ENCODE measurements at places on chromosomes 12 and 14.

DNA sequence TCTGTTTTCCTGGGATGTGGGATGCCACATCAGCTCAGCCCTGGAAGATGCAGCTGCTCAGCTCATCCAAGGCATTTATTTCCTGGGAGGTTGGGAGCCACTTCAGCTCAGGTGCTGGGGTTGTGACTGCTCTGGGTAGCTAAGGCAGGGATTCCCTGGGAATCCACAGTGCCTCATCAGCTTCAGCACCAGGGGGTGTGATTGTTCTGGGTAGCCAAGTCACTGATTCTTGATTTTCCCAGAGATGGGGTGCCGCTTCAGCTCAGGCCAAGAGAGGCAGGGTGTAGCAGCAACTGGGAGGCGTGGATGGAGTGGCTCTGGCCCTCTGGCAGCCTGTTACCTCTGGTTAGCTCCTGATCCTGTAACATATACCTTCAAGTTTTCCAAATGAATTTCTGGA is 81.3 kb upstream of the PRMT8 start:
- no peak for DNase-seq

GRCh38 chr14:31265701-31266398 is 58.3 kb upstream of the HECTD1 start:
- no peak for DNase-seq

DNA sequence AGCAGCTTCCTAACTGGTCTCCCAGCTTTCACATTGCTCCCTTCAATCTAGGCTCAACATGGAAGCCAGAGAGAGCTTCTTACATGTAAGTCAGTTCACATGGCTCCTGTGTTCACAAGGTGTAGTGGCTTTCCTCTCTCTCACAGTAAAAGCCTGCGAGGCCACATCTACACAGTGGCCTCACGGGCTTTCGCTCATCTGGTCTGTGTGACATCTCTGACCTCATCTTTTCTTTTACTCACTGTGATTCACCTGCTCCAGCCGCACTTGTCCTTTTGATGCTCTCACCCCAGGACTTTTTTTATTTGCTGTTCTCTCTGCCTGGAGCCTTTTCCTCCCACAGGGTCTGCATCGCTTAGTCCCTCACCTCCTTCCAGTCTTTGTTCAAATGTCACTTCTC is 122.1 kb downstream of the SLC5A8 start:
- DNase-seq = no peak

DNA sequence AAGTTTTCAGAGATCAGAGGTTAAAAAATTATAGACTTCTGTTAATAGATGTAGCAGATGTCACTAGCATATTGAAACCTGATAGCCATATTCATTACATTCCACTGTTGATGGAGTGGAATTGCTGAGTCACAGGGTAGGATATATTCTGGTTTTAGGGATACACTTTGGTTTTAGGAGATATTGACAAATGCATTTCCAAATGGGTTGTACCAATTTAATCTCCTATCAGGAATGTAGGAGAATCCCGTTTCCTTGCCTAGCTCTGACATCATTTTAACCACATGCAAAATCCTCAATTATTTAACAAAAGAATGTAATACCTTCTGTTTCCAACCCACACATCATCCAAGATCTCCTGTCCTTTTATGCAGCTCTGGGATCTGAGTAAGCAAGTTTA is 30.7 kb upstream of the ESR2 start:
- peak; percentile 12 for DNase-seq

DNA sequence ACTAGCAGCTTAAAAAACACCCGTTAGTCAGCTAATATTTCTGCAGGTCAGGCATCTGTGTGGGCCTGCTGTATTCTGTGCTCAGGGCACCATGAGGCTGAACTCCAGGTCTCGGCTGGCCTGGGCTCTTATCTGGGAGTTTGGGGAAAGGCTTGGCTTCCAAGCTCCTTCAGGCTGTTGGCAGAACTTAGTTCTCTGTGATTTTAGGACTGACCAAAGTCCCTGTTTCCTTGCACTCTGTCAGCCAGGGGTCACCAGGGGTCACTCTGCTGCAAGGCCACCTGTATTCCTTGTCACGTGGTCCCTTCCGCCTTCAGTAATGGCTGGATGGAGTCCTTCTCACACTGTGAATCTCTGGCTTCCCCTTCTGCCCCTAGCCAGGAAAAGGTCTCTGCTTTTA is 586.4 kb downstream of the AACS start:
- DNase-seq = no peak

DNA sequence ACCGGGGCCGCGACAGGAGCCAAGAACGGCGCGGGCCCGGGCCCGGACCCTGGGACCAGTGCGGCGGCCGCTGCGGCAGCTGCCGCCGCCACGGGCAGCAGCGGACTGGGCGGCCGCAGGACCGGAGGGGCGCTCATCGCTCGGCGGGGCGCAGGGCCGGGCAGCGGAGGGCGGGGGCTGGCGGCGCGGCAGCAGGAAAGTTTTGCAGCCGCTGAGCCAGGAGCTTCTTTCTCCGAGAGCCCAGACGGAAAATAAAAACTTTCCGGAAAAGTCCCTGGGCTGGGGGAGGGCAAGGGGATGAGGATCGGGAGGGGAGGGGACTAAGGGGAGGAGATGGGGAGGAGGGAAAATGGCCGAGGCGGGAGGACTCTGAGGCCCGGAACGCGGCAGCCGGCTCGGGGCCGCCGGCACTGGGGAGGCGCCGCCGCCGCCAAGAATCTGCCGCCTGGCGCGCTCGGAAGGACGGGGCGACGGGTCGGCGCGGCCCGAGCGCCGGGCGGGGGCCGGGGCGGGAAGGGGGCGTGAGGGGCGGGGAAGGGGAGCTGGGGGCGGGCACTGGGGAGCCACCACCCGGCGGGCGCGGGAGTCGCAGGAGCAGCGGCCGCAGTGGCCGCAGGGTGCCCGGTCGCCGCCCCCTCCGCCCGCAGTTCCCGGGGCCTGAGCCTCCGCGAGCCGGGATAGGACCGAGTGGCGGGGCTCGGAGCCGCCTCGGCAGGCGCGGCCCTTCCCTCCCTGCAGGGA is at the start of gene PRKD1:
TSS of gene PRKD1 (minus strand) at position 472 of the 741 bp plus-strand sequence.
- DNase-seq = peak; percentile 89

DNA sequence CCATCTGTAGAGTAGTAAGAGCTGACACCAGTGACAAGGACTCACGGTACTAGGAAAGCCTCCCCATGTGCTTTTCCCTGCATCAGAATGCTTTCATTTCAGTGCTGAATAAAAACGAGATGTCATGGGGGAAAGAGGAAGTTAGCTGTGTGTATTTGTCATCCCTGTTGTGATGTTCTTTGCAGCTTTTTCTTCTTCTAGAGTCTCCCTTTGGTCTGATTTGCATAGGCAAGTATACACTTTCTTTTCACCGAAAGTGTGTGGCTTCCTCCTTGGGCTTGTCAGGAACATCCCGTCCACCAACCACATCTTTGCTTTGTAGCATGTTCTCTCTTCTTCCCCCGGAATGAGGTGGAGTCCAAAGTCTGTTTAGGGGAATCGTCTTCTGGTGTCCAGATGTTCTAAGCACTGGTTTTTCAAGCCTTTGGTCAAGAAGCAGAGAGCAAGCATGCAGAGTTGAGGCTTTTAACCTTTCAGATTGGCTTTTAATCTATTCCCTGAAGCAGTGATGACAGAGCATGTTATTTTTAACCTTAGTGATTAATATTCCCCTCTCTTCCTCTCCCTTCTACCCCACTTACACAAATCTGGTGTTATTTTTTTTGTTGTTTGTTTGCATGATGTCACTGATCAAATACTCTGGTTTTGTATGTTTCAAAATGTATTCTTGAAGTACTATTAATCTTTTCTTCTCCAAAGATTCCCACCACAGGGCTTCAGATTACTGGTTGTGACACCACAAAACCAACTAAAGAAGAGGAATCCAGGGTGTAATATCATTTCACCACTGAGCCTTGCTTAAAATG is 163.4 kb downstream of the SAMD4A start:
- DNase-seq = peak; percentile 22

Measured in AG08396 (cell line).